ENCODE measurements at places on chromosomes 13 and 19.

GRCh38 chr19:32581705-32582179 is 752 bp downstream of the PDCD5 start:
- DNase-seq: no peak

- DNase-seq: no peak
Measured at GRCh38 chr19:31167690-31168089, 181.5 kb downstream of the TSHZ3 start.

GRCh38 chr19:53034948-53035675 is 9.4 kb upstream of the ERVV-2 start:
- no peak for DNase-seq

DNA sequence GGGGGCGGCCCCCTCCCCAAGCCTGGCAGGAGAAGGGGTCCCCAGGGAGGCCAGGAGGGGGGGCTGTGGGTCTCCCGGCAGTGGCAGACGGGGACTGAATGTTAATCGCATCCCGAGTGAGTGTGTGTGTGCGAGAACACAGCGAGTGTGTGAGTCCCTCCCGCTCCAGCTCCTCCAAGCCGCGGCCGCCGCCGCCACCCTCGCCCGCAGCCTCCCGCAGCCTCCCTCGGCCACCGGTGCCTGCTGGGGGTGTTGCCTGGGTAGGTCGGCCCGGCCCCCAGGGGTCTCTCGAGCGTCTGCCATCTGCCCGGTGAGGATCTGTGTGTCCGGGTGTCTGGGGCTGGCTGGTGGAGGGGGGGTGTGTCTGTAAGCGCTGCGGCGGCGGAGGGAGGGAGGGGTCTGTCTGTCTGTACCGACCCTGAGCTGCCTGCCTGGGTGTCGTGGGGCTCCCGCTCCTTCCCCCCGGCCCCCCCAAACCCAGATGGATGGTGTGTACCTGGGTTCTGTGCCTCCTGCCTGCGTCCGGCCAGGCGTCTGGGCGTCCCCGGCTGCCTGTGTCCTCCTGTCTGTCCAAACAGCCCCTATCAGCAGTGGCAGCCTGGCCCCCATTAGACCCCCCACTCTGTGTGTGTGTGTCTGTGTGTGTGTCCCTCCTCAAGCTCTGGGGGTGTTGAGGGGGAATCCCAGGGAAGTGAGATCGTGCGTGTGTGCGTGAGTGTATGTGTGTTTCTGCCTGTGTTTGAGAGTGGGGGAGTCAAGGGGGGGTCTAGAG is at the start of gene GRIN2D:
Gene GRIN2D (plus strand): TSS at position 110 of the 772 bp plus-strand sequence. CDS start 4,725 bp downstream, outside the sequence.
- no peak for DNase-seq

- no peak for DNase-seq
Measured at GRCh38 chr19:10419646-10420443, 493 bp upstream of the PDE4A start.

DNA sequence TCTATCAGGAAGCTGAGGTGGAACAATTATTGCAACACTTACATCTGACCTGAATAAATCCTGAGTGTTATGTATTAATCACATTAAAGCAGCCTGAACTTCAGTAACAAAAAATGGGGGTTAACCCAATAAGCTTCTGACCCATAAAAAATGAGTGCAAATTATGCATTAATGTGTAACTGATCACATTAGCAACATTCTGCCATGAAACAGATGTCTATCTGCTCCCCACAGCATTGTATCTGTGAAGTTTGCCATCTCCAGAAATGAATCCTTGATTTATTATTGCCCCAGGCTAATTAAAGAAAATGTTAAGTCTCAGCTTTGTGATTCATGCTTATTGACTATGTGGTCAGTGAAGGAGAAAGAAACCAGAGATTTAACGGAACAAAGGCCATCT is 304.9 kb downstream of the PCDH20 start:
- no peak for DNase-seq

- DNase-seq: no peak
Measured at GRCh38 chr19:9353011-9353410, 9.8 kb upstream of the ZNF177 start.

DNA sequence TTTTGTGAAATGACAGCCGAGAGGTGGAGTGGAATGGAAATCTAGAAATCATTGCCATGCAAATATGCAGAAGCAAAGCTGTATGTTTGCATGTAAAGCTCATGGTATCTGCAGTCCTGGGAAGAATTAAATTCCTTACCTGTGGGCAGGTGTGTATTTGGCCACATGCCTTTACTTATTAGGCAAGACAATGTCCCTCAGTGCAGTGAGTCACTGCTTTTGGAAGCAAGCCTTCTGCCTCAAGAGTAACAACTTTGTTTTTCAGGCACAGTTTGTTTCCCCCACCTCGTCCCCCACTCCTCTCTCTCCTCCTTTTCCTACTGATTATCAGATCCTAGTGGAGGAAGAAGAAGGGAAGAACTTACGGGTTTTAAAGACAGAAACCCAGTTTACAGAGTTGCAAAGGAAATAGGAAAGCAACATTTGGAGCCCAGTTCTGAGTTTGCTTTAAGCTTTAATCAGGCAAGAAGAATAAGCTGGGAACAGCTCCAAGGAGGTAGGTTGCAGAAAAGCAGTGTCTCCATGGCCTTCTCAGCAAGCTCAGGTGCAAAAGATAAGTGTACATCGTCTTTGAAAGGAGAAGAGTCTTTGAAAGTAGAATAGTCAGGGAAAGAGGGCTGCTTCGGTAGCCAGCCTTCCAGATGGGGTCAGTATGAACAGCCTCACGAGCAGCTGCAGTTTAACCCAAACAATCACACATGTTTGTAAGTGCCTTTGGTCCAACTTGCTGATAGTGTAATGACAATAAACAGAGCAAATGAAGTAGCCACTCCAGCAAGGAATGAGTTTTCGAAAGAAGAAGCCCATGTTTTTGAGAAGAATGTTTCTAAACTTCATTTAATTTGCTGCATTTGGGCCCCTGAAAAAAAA is 190.1 kb downstream of the KLF5 start:
- no peak for DNase-seq

GRCh38 chr19:18649371-18650020 is 12.7 kb downstream of the KLHL26 start:
- no peak for DNase-seq

DNA sequence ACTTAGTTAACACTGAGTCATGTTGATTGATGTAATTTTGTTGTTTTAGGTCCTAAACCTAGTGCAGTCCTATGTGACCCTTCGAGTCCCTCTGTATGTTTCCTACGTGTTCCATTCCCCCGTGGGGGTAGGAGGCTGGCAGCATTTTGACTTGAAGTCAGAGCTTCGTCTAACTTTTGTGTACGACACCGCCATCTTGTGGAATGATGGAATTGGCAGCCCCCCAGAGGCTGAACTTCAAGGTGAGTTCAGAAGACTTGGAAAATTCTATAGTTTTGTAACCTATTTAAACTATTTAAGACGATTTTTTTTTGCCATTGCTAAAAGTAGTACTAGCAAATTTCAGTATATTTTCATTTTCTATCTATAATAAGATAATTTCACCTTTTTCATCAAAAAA is 117.9 kb downstream of the STOML3 start:
- DNase-seq: peak; percentile 4

DNA sequence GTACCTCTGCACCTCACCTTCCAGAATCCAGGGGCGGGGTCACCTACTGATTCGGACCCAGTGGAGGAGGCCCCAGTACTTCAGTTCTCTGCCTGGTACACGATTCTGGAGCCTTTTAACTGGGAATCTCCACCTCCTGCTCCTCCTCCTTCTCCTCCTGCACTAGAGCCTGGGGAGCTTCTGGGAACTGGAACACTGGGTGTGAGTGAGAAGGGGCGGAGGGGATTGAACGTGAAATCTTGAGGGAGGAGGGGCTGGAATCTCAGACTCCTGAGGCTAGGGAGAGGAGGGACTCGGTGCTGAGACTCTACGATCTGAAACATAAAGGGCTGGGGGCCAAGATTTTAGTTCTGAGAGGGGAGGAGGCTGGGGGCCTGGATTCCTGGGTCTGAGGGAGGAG is at the start of gene KLK8:
Gene KLK8 (minus strand): TSS at position 90 of the 400 bp plus-strand sequence. CDS start 437 bp downstream, outside the sequence.
- DNase-seq: no peak

DNA sequence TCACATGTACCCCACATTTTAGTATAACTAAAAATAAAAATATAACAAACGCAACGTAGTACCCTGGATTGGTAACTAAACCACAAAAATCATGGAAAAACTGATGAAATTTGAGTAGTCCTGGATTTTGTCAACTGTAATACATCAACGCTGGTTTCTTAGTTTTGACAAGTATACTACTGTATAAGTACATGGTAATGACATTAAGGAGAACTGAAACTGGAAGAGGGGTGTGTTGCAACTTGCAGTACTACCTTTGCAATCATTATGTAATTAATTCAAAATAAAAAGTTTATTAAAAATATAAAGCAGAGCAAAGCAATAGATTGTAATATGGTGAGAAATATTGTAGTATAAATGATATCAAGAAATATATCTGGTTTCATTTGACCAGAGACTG is 1158.0 kb upstream of the SPRY2 start:
- DNase-seq: no peak

- DNase-seq: no peak
Measured at GRCh38 chr19:2333807-2334211, 5.3 kb downstream of the SPPL2B start.

- no peak for DNase-seq
Measured at GRCh38 chr19:55855160-55855559, 18.8 kb downstream of the NLRP4 start.

GRCh38 chr13:105721016-105721415 is 814.4 kb downstream of the EFNB2 start:
- no peak for DNase-seq
